Activated CD8-positive, alpha-beta memory T cell treated with anti-CD3 and anti-CD28 coated beads for 1 hour (primary cell): ENCODE measurements at places on chromosomes 5 and 9.

DNA sequence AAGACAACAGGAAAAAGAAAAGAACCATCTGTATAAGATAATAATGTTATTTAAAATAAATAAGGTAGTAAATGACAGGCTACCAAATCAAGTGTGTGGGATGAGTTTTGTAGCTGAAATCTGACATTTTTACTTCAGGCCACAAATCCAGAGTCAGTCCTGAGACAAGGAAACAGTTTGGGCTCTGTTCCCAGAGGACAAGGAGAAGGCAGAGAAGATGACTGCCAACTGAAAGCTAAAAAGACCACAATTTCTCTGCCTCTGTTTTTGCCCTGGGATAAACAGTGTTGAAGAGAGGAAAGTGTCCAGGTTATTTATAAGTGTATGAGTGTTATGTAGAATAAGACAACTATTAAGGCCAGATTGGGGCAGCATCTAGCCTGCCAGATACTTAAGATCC, 180.5 kb downstream of the NFIB start:
- no peak for DNase-seq

DNA sequence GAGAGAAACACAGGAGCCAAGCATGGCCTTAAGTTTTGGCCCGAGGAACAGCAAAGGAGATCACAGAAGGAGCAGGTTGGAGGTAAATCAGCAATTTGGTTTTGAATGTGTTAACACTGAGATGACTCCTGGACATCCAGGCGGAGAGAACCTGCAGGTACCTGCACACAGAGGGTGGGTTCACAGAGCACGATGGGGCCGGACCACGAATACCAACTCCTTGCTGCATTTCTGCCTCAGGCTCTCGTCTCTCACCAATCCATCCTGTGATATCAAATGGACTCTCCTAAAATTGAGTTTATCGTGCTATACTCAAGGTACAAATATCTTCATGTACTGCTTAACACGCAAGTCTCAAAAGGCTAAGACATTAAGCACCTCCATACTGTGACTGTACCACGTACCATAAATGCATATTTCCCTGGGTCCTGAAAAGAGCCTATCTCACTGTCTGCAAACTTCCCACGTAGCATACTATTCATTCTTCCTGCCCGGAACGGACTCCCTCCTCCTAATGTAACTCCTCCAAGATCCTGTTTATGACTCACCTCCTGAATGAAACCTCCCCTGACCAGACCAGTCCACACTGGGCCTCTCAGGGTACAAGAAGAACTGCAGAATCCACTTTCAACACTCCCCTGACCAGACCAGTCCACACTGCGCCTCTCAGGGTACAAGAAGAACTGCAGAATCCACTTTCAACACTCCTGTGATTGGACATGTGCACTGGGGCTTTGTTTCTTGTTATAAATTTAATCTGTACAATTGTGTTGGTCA, 380.8 kb upstream of the RFX3 start:
- DNase-seq = no peak

DNA sequence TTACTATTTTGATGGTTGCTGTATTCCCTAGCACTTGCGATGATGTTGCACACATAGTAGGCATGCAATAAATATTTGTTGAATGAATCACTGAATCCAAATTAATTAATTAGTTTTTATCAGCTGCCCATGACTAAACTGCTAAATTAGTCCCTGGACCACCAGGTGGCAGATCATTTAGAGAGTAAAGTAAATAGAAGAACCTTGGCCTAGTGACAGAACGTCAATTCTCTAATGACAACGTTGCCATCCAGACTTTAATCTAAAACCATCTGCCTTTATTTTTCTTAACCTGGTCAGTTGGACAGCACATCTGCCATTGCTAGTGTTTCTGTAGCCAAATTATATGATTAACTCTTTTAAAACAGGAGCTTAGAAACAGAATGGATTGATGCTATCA, 457.5 kb downstream of the KIF4B start:
- no peak for DNase-seq

DNA sequence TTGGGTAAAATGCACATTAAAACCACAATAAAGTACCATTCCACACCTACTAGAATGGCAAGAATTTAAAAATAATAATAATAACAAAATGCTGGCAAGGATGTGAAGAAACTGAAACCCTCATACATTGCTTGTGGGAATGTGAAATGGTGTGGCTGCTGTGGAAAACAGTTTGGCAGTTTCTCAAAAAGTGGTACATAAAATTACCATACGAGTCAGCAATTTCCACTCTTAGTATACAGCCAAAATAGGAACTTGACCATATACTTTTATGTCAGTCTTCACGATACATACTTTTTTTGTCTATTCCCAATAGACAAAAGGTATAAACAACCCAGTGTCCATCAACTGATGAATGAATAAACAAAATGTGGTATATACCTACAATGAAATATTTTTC, 15.6 kb downstream of the FKBP15 start:
- DNase-seq = no peak

DNA sequence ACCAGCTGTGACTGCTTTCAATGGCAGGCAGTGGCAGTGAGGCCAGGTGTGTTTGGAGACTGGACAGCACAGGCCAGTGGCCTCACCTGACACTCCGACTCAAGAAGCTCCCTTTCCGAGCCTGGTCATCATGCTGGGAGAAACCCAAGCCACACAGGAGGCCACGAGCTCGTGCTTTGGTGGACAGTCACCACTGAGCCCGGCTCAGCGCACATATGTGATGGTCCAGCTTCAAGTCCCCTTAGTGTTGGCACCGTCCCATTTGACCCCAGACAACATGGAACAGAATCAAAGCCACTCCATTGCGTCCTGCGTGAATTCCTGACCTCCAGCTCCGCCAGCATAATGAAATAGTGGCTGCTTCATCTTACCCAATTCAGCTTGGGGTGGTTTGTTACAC, 64.0 kb upstream of the PPP1R26 start:
- DNase-seq = no peak

DNA sequence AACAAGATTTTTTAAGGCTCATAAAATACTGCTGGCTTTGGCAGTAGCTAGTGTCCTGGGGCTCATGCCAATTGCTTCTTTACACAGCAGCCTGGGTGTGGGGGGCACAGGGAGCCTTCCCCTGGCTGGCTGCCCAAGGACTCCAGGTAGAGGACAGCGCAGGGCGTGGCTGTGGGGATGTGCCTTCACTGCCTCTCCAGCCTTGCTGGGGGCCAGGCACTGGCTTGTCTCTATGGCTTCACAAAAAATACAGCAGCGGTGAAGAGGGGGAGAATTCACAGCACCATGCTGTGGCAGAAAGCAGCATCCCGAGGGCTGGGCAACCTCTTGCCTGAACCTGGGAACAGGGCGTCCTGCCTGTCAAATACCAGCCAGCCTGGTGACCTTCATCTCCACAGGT, 57.4 kb downstream of the DAP start:
- no peak for DNase-seq

DNA sequence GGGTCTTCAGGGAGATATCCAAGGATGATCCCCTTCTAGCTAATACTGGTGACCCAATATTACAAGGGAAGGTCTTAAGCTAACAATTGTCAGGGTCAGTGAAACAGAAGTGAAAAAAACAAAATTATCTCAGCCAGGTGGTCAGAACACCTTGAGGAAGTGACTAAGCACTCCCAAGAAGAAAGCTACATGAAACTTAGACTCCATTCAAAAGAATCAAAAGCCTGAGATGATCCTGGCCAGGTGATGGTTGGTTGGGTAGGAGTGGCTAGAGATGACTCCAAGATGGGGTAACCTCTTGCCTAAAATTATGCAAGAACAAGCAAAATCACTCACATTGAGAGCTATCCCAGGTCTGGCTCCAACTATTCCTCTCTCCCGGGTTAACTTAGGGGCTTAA, 5.4 kb downstream of the VCP start:
- no peak for DNase-seq
